ENCODE measurements at places on chromosomes 4 and X.

GRCh38 chr4:37440501-37440900 lies 196.0 kb downstream of the NWD2 start:
- peak; percentile 72 for DNase-seq

DNA sequence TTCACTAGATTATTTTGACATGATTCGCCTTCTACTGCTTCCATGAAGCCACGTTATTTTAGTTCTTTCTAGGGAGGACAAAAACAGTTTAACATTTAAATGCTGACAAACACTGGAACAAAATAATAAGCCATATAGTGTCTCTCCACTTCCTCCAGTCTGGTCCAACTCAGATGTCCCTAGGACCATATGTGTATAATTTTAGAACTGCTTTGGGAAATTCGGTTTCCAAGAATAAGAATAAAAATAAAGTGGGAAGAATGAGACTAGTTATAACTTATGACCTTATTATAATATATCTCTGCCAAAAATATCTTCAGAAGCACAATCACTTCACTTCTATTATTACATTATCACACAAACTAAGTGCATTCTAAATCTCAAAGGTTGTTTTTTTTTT lies 164.4 kb upstream of the POF1B start:
- no peak for DNase-seq

DNA sequence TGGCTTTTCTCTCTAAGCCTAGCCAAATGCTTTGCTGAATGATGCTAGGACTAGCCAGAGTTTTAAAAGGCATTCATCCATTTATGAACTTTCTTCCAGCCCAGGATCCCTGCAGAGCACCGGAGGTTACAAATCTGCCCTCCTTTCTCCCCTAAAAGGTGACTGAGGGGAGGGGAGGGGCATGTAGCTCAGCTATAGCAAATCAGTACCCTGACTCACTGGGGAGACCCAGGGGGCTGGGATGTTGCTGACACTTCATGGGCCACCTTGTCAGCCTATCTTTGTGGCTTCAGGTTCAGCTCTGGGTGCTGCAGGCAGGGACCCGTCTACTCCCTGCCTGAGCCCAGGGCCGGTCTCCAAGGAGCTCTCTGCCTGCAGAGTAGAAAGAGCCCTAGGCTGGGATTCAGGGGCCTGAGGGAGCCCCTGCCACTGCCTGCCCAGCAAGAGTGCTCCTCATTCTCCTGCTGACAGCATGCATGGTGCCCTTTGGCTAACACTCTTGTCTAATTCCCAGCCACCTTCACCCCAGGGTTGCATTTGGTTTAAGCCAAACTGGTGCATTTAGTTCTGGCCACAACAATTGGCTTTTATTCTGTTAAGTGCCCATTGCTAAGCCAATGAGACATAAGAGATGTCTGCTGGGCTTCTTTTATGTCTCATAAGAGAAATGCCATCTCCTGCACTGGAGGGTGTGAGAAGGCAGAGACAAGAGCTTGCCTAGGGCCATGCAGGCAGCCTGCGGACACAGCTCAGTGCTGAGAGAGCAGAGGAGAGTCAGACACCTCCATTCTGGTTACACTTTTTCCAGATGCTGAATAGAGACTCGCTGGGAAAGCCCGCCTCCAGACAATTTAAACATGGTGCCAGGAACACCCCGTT lies 11.9 kb upstream of the UBA6 start:
- DNase-seq = no peak

GRCh38 chrX:38796946-38797345 lies 4.3 kb upstream of the MID1IP1 start:
- no peak for DNase-seq

DNA sequence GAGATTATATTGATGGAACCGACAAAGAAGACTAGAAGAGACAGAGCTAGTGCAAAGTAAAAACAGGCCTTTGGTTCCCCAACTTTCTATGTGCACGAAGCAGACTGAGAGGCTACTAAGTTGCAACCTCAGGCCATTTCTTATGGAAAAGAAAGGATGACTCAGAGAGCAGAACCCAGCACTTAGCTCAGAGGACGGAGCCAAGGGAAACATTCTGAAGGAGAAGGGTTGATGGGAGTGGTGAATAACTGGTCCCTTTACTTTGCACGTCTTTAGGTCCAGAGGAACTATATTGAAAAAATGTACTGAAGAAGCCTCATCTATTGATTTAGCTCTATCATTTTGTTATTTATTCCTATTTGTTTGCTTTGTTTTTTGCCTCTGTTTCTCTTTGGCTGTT lies 182.1 kb downstream of the CPE start:
- no peak for DNase-seq

GRCh38 chr4:145909773-145910172 lies 28.9 kb downstream of the ZNF827 start:
- peak; percentile 22 for DNase-seq

DNA sequence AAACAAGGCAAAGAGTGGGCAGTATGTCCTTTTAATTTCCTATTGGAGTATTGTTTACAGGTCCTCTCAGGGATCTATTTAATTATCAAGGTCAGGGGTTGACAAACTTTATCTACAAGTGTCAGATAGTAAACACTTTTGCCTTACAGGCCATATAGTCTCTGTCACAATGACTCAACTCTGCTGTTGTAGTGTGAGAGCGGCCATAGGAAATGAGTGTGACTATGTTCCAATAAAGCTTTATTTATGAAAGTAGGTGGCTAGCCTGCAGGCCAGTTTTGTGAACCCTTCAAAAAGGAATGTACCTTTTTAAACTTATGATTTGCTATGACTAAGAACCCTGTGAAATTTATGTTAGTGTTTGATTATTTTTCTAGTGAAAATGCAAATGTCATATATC lies 156.1 kb downstream of the GPAT3 start:
- no peak for DNase-seq

- no peak for DNase-seq
These were observed 191.0 kb downstream of the SLC7A11 start for GRCh38 chr4:138051157-138051556.

- peak; percentile 39 for DNase-seq
These were observed 161.2 kb upstream of the WDFY3 start for GRCh38 chr4:85127653-85128052.

DNA sequence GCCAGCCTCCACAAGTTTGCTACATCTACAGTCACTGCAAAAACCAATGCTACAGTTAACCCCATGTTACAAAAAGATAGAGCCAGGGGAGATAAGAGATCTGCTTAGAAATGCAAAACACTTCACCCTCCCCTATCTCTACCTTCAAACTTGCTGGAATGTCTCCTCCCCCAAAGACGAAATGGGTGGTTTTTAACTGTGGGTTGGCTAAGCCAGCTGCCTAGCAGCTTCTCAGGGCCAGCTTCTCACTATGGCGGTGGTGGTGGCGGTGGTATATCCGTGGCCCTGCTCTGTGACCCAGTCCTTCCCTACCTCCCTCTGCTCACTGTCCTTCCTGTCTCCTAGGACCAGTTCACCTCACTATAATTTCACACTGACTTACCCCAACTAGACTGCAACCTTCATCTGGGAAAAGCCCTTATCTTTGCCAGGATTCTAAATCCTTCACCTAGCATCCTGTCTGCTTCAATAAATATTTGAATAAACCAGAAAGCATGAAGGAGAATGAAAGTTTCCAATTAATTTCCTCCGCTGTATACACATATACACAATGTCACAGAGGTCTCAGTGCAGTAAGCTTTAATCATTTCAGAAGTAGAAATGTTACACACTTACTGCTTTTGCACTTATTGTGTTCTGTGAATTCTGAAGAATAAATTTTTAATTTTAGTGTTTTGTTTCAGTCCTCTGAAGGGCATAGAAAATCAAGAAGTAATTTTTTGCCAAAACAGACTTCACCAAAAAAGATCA lies 46.3 kb downstream of the SH3KBP1 start:
- DNase-seq = no peak

- DNase-seq = no peak
These were observed 20.2 kb downstream of the GYG2 start for GRCh38 chrX:2848871-2849301.

GRCh38 chr4:42637867-42638266 lies 19.0 kb downstream of the ATP8A1 start:
- no peak for DNase-seq

GRCh38 chrX:118181030-118181429 lies 64.4 kb upstream of the KLHL13 start:
- no peak for DNase-seq

- DNase-seq = no peak
These were observed 230.6 kb upstream of the SPRY1 start for GRCh38 chr4:123166023-123166422.

DNA sequence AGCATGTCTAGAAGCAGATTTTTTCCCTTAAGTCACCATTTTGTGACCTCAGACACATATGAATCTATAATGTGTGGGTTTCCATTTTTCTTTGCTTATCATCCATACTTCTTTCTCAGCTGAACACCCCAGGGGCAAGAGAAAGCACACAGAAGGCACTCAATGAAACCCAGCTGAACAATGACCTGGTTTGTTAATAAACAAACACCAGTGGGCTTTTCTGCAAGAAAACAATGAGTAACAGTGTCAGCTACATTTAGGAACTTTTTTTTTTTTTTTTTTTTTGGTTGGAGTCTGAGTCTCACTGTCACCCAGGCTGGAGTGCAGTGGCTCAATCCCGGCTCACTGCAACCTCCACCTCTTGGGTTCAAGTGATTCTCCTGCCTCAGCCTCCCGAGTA lies 40.7 kb upstream of the KLF3 start:
- DNase-seq = no peak

DNA sequence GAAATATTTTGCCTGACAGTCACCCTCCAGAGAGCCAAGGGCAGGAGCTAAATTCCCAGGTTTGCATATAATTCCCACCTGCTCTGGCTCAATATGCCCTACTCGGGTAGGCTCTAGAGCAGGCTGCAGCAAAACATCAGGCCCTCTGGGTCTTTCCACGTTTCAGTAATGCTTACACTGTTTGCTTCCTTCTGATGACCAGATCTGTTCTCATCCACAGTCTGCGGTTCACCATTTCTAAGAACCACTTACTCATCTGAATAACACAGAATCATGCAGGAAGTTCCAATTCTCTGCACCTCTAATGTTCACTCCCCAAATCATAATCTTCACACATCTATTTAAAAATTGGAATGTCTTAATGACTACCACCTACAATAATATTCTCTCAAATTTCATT lies 141.4 kb downstream of the PPP3CA start:
- no peak for DNase-seq

DNA sequence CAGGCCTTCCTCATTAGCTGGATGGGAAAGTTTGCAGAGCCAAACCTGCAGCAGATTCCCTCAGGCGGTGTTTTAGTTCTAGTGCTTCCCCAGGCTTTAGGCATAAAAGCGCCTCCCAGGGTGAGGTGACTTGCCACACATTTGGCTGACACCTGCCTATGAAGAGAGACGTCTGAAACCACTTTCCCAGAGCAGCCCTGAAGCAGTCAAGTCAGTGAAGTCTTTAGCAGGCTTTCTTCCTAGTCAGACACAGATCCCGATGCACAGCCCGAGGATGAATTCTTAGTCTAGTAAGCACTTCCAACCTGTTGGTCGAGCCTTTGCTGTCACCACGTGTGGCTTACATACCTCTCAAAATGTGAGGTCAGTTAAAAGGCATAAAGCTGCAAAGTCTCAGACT lies 484.1 kb downstream of the SMARCA1 start:
- no peak for DNase-seq

DNA sequence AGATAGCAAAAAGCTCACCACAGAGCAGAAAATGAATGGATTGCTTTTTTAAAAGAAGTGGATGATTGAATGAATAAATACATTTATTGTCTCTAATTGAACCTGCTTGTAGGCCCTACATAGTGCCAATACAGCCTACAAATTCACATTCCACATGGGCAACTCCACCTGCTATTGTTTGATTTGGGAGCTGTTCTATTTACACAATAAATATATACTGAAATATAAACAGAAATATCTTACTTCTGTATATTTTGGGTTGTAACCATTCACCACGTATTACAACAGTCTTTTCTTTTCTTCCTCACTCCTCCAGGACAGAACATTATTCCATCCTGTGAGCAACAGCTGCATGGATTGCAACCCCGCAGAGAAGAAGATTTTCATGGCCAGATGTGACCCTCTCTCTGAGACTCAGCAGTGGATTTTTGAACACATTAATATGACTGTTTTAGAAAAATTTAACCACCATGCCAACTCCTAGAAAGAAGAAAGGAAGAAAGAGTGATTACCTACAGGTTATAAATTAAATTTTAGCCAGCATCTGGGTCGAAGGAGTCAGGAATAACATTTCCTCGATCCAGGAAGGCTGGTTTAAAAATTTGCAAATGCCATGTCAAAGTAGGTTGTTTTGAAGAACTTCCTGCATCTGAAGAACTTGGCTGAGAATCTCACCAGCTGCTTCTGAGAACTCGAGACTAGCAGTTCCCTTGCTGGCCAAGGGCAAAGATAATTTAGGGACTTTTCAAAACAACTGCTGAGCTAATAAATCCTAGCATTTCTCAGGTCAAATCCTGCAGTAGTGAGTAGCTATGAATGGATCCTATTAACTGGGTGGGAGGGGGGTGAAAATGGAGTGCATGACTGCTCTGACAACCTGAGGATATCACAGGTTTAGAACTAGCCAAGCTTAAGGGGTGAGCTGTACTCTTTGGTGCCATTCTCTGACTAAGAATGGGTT lies 128.7 kb upstream of the GALNT7 start:
- DNase-seq = no peak

DNA sequence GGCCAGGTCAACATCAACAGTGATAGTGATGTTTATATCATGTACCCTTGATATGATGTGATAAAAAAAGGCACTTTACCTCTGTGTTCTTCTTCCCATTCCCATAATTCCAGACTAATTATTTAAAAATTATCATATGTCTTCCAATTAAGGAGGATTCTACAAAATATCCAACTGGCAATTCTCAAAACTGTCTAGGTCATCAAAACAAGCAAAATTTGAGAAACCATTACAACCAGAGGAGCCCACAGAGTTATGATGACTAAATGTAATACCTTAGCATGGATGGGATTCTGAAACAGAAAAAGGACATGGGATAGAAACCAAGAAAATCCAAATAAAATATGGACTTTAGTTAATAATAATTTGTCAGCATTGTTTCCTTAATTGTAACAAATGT lies 428.6 kb upstream of the AMOT start:
- no peak for DNase-seq

DNA sequence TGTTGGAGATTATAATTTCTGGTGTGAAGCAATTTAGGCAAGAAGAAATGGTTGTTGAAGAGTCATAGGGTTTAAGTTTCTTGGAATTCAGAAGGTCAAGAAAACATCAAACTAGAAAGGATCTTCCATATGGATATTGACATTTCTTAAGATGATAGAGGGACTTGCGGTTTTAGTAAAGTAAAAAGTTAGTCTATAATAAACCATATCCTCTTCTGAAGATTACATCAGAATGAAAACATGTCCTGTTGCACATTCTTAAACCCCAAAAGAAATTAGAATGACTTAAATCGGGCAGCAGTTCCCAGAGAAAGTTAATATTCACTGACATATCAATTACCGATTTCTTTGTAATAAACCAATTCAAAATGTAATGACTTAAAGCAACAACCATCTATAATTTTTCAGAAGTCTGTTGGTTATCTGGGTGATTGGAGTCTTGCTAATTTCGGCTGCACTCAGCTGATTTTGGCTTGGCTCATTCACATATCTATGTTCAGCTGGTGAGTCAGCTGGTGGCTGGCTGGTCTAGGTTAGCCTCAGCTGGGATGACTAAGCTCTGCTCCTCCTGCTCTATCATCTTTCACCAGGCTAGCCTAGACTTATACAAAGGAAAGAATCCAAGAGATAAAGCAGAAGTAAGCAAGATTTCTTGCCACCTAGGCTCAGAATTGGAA lies 24.4 kb upstream of the DYNLT3 start:
- no peak for DNase-seq

GRCh38 chrX:43522582-43522981 lies 133.5 kb upstream of the MAOA start:
- DNase-seq = no peak

- DNase-seq = no peak
These were observed 57.1 kb downstream of the CCDC149 start for GRCh38 chr4:24855741-24856140.

GRCh38 chr4:110475881-110476818 lies at the start of gene ENPEP:
Gene ENPEP, plus strand, starts transcription at chr4:110476155. Its CDS starts 260 bp downstream, at chr4:110476415.
- DNase-seq = no peak

Data from T47D (cell line).